Smooth muscle cell of bladder (primary cell): ENCODE measurements at places on chromosomes 3 and 15. TPM values are rescaled to one million over a fixed set of nuclear protein-coding genes. Genes with fewer than 3 reads are reported as not detected.

The COL7A1 gene
- 31.6 and 46.1 TPM in 2 replicates for total RNA-seq

The FBLN2 gene
- total RNA-seq, result 161 and 442 TPM in 2 replicates

The APOD gene
- 0.18 and 0.43 TPM in 2 replicates for total RNA-seq

The GALNT15 gene
- total RNA-seq, result 12.1 and 20.2 TPM in 2 replicates

The RTP3 gene
- total RNA-seq, result not detected in 2 replicates

The PLSCR2 gene
- not detected in 2 replicates for total RNA-seq

The CYP1A2 gene
- total RNA-seq, result not detected in 2 replicates

The SERPINI1 gene
- total RNA-seq, result 1.7 and 2.7 TPM in 2 replicates

The CFAP92 gene
- total RNA-seq, result 0.09 and 1.1 TPM in 2 replicates

The SLC38A3 gene
- not detected in 2 replicates for total RNA-seq

The C2CD4B gene
- 0.28 TPM in 1 of 2 replicates, not detected in the other for total RNA-seq

The PAQR9 gene
- total RNA-seq, result 0.18 TPM in 1 of 2 replicates, not detected in the other

The RASGRF1 gene
- under 0.01 TPM in 1 of 2 replicates, not detected in the other for total RNA-seq

The TLR9 gene
- total RNA-seq, result under 0.01 TPM in 1 of 2 replicates, not detected in the other

The ECE2 gene
- total RNA-seq, result not detected in 2 replicates

The BMF gene
- 4.6 and 5.3 TPM in 2 replicates for total RNA-seq

The SCAANT1 gene
- total RNA-seq, result not detected in 2 replicates

The B3GALNT1 gene
- total RNA-seq, result 10.1 and 10.6 TPM in 2 replicates

The IL17RB gene
- not detected in 2 replicates for total RNA-seq

The PLA2G4D gene
- not detected in 2 replicates for total RNA-seq

The TIMP4 gene
- total RNA-seq, result 5.1 and 6.8 TPM in 2 replicates

The P2RY13 gene
- not detected in 2 replicates for total RNA-seq

The CCR3 gene
- total RNA-seq, result 0.09 TPM in 1 of 2 replicates, not detected in the other

The JAGN1 gene
- 24.5 and 31.2 TPM in 2 replicates for total RNA-seq

The GOLGA6B gene
- total RNA-seq, result 0.09 TPM in 1 of 2 replicates, not detected in the other

The NR1I2 gene
- total RNA-seq, result not detected in 2 replicates

The ALDH1A3 gene
- total RNA-seq, result 51.5 and 143 TPM in 2 replicates

The PLA2G4E gene
- total RNA-seq, result not detected in 2 replicates

The ADPGK gene
- 67.0 and 82.9 TPM in 2 replicates for total RNA-seq

The SPATA12 gene
- total RNA-seq, result not detected in 2 replicates

The GOLGA6L4 gene
- total RNA-seq, result 0.37 and 0.43 TPM in 2 replicates

The CLCN2 gene
- 3.0 and 3.3 TPM in 2 replicates for total RNA-seq

The EIF4E3 gene
- 0.71 and 1.1 TPM in 2 replicates for total RNA-seq

The UTS2B gene
- 0.65 and 0.85 TPM in 2 replicates for total RNA-seq

The LCMT2 gene
- 5.3 and 7.9 TPM in 2 replicates for total RNA-seq

The TGM4 gene
- total RNA-seq, result not detected in 2 replicates

The RBPMS2 gene
- total RNA-seq, result 0.14 TPM in 1 of 2 replicates, not detected in the other

The ALS2CL gene
- 0.85 and 1.2 TPM in 2 replicates for total RNA-seq

The FBXL22 gene
- 0.57 and 1.4 TPM in 2 replicates for total RNA-seq

The TLNRD1 gene
- total RNA-seq, result 2.1 and 2.8 TPM in 2 replicates

The LYZL4 gene
- not detected in 2 replicates for total RNA-seq

The NEK10 gene
- total RNA-seq, result 12.7 and 15.8 TPM in 2 replicates

The MST1R gene
- 0.14 and 0.55 TPM in 2 replicates for total RNA-seq

The BBS4 gene
- total RNA-seq, result 20.6 and 25.6 TPM in 2 replicates

The CLDN16 gene
- under 0.01 TPM in 1 of 2 replicates, not detected in the other for total RNA-seq

The CACNA2D3 gene
- total RNA-seq, result 0.14 and 0.18 TPM in 2 replicates

The ZBTB47 gene
- total RNA-seq, result 21.5 and 38.2 TPM in 2 replicates

The AGTR1 gene
- 1.3 and 2.9 TPM in 2 replicates for total RNA-seq

The PIERCE2 gene
- total RNA-seq, result 1.7 and 1.8 TPM in 2 replicates

The PLSCR5 gene
- not detected in 2 replicates for total RNA-seq

The GADL1 gene
- not detected in 2 replicates for total RNA-seq

The SLITRK3 gene
- not detected in 2 replicates for total RNA-seq

The XIRP1 gene
- 0.09 TPM in 1 of 2 replicates, not detected in the other for total RNA-seq

The SLC35A5 gene
- total RNA-seq, result 19.6 and 24.7 TPM in 2 replicates
